ENCODE measurements at places on chromosomes 12 and 14.

GRCh38 chr12:123078120-123078465 lies 72.8 kb downstream of the PITPNM2 start:
- DNase-seq: no peak

- DNase-seq: no peak
Observed at GRCh38 chr14:31357279-31357678, 63.1 kb downstream of the HEATR5A start.

DNA sequence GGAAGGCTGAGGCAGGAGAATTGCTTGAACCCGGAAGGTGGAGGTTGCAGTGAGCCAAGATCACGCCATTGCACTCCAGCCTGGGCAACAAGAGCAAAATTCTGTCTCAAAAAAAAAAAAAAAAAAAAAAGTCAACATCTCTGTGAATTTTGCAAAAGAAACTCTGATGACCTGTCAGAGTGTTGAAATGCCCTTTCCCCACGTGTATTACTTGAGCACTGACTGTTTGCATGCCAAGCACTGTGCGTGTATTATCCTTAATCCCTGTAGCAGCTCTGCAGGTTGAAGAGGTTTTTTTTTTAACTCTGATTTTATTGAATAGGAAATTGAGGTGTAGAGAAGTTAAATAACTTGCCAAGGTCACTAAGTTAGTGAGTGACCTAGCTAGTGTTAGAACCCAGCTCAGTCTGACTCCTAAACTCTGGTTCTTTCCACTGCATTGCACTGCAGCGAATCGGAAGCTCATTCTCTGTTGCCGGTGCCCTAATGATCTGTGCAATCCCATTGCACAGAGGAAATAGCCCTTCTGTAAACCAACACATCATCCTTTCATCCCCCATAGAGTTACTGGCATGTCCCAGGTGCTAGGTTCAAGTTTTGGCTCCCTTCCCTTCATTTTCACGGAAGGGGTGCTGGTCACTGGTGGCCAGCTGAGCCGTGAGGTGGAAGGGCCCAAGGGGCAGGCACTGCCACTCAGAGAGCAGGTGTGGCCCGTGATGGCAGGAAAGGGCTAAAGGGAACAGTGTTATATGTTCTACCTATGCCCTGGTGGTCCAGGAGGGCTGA lies 122.3 kb downstream of the EML1 start:
- DNase-seq: no peak

GRCh38 chr12:38886064-38886463 lies 19.3 kb downstream of the CPNE8 start:
- DNase-seq: no peak

GRCh38 chr12:106288494-106289195 lies 13.9 kb upstream of the TCP11L2 start:
- DNase-seq: no peak

- DNase-seq: no peak
Observed at GRCh38 chr14:95339301-95339865, 19.7 kb upstream of the CLMN start.

- no peak for DNase-seq
Observed at GRCh38 chr12:62986844-62987243, 51.9 kb upstream of the PPM1H start.

- DNase-seq: no peak
Observed at GRCh38 chr12:7638064-7638759, 27.5 kb downstream of the APOBEC1 start.

DNA sequence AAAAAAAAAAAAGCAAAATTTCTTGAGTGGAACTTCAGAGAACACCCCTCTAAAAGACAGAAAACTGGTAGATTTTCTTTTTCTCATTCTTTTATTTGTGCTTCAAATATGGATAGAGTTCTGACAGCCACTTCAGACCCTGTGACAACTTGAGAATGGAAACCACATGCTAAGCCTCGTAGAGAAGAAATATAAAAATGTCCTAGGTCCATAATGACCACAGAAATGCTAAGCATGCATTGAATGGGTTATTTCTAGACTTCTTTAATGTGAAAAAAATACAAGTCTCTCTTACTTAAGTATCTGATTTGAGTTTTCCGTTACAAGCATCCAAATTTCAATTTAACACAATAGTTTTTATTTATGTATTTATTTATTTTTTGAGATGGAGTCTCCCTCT lies 28.3 kb upstream of the DIO2 start:
- DNase-seq: no peak

- no peak for DNase-seq
Observed at GRCh38 chr12:70080566-70080965, 162.7 kb upstream of the CNOT2 start.
